CD4-positive, alpha-beta T cell treated with Interleukin-4 for 4 hours (primary cell): ENCODE measurements at places on chromosomes 7 and 10.
A peak's percentile ranks its signal among the peaks of the same experiment; 100 is the strongest.

DNA sequence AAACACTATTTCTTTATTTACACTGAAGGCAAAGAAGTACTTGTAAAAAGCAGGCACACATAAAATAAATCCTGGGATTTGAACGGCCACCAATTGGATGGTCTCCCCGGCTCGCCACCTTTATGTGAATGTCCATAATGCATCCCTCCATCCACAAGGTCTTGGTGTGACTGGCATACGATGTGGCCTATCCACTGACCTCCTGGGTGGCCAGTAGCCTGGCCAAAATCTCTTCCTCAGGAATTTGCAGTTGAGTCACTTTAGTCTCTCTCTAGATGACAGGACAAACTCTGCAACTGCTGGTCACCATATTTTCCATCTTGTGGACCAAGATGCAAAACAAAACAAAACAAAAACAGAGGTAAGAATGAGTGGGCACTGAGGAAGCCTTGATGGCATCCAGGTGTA lies 39.1 kb downstream of the CDK1 start:
- DNase-seq = no peak

GRCh38 chr7:68729371-68729770 lies 868.9 kb upstream of the AUTS2 start:
- DNase-seq = no peak

- DNase-seq = no peak
Observed at GRCh38 chr10:28118985-28119628, 120.2 kb upstream of the ODAD2 start.

- DNase-seq = no peak
Observed at GRCh38 chr10:86304436-86304835, 62.2 kb downstream of the GRID1 start.

DNA sequence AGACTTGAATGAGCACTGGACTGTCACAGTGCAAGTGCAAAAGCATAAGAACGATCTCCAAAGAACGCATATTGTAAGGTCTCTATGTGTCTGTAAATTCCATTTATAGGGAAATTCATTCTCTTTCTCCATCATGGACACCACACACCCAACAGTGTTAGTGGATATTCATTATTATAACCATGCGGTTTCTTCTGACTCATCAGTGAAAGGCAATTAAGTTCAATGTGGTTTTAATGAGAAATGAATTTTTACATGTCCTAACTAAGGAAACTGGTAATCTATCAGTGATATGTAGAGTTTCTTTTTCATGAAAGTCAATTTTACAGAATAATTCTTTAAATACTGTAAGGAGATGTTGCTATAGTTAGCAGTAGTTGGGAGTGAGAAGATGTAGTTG lies 25.9 kb downstream of the GIMAP8 start:
- peak; percentile 57 for DNase-seq

- DNase-seq = no peak
Observed at GRCh38 chr7:126792521-126792920, 460.2 kb downstream of the GRM8 start.

GRCh38 chr7:467856-468545 lies 51.6 kb downstream of the PDGFA start:
- DNase-seq = no peak

- no peak for DNase-seq
Observed at GRCh38 chr7:99437946-99438572, 539 bp downstream of the PTCD1 start.

- no peak for DNase-seq
Observed at GRCh38 chr10:94583124-94583523, 37.5 kb downstream of the HELLS start.

- no peak for DNase-seq
Observed at GRCh38 chr7:132881317-132881716, 200.6 kb downstream of the CHCHD3 start.

DNA sequence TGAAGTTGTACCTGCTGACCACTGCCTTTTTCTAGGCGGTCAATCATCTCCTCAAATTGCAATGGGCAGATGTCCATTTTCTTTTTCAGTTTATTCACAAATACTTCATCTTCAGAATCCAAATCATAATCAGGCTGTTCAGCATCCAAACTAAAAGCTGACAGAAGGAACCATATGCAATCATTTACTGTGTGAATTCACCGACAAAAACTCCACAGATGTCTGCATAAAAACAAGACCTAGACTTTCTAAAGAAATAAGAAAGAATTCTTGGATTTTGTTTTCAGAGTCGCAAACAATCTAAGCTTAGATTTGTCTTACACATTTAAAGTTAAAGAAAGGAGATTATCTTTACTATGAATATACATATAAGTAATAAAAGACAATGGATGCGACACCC lies 53.4 kb downstream of the EPC1 start:
- no peak for DNase-seq

- no peak for DNase-seq
Observed at GRCh38 chr7:20320322-20320721, 10.4 kb upstream of the ITGB8 start.

DNA sequence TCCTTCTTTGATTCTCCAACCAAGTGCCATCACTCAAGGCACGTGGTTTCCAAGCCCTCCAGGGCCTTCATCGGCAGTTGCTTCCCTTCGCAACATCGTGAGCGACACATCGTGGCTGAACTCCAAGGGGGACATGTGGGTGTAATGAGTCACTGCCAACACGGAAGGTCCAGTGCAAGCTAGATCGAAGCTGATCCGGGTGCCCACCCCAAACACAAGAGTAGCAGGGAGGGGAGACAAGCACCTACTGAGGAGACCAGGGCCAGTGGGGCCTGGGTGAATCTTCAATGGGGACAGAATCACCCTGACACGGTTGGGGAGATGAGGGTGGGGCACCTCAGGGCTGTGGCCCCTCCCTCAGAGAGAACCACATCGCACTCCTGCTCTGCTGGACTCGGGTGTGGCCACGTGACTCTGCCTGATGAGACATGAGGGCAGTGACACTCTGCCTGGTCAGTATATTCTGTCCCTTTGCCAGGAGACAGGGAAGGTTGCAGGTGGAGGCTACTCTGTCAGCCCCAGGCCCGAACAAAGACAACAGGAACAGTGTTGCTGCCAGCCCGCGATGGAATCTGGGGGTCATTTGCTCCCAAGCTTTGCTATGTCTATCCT lies 36.8 kb upstream of the HSPA12A start:
- DNase-seq = no peak

DNA sequence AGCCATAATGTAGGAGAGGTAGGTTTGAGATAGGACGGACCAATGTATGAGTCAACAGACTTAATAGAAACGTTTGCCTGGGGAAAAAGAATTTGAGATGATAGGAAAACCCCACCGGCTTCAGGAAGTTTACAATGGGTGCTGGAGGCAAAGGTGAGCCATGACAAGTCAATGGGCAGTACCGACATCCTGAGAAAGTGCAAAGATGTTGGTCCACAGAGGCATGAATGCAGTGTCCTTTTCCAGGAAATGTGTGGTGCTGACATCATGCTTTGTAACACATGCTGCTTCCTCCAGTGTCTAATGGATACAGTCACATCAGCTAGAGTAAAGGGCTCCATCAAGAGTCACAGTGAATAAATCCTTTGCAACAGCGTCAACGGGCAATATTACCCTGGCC lies 533.6 kb downstream of the INHBA start:
- DNase-seq = no peak

GRCh38 chr10:106399112-106399511 lies 765.4 kb downstream of the SORCS1 start:
- no peak for DNase-seq

DNA sequence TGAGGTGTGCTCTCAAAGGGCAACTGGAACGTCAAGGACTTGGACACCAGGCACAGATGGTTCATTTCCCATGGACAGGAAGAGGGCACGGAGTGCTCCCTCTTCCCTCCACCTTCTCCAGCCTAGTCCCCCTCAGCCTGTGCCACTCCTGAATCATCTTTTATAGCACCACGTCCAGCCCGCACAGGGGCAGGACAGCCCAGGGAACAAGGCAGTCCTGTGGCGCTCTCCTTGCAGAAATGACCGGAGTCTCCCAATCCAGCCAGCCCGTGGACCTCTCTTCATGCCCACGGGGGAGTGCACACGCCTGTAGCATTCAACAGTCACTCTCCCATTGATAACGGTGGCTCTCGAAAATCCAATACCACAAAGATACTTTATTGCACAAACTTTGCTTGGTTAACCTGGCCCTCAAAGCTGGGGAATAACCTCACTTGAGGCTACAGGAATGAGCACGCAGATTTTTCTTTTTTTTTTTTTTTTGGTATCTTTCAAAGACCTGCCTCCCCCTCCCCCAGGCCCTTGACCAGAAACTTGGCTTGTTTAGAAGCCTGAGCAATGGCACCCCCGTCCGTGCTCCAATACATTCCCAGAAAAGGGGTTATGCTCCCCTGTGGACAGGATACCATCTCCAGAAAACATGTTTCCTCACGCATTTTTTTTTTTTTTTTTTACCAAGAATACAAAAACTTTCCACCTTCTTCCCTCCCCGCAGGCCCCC lies 733 bp downstream of the PRKCQ start:
- peak; percentile 53 for DNase-seq

- DNase-seq = no peak
Observed at GRCh38 chr10:8638088-8638672, 583.7 kb downstream of the GATA3 start.

GRCh38 chr10:70905071-70906021 lies 17.0 kb upstream of the PCBD1 start:
- DNase-seq = no peak

GRCh38 chr7:157444011-157444842 lies 107.4 kb downstream of the DNAJB6 start:
- DNase-seq = no peak

DNA sequence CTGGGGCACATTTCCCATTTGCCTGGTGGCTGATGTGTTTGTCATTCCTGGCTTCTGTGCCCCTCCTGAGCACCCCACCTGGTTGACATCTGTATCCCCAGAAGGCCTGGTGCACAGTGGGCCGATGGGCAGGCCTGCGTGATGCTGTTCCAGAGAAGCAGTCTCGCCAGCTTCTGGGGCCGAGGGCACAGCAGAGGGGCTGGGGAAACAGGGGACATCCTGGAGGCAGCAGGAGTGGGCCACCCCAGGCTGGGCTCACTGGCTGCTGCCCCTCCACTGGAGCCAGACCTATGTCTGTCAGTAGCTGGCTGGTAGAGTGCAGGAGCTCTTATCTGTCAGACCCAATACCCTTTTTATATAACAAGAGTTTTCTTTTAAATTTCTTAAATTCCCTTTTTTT lies 896 bp upstream of the MYL7 start:
- no peak for DNase-seq

- no peak for DNase-seq
Observed at GRCh38 chr10:119634219-119634544, 17.0 kb upstream of the BAG3 start.

DNA sequence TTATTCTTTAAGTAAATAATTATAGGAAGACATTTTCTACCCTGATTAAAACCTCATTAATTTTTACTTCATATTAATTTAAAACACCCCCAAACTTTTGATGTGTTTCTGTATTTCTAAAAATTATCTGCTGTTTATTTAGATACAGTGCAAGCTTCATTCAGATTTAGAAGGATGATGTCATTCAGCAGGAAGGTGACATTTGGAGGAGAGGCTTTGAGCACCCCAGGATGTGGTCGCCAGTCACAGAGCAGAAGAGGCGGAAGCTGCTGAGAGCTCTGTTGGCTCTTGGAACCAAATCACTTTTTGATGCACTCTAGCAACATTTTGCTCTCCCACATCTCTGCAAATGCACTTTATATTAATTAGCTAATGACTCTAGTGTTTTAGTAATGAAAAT lies 233.9 kb upstream of the CACNA2D1 start:
- peak; percentile 33 for DNase-seq

- DNase-seq = no peak
Observed at GRCh38 chr10:86373828-86374227, 7.2 kb upstream of the GRID1 start.

- no peak for DNase-seq
Observed at GRCh38 chr10:28479425-28479865, 53.5 kb upstream of the WAC start.

DNA sequence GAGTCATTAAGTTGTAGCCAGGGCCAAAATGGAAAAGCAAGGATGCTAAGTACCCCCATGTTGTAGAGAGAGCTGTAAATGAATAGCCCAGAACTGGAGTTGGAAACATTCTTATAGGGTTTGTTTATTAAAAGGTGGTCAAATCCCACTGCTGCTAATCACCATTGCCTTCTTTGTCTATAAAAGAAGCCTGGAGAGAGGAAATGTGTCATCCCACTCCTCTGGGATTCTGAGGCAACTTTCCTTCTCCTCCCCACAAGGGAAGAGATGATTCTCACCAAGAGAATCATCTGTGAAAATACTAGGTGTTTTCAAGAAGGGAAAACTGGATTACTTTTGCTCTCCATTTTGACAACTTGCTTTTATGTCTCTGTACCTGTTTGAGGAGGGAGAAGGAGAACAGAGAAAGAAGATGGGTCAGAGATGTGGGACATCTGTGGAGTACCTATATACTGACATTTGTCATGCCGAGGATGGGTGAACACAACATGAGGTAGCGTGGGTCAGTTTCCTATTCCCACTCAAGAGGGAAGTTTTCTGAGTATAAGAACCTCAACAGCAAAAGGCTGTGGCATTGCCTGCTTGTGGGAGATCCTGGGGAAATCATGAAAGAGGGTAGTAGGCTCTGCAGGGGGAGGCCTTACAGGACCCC lies 262.2 kb downstream of the KIF20B start:
- DNase-seq = no peak

DNA sequence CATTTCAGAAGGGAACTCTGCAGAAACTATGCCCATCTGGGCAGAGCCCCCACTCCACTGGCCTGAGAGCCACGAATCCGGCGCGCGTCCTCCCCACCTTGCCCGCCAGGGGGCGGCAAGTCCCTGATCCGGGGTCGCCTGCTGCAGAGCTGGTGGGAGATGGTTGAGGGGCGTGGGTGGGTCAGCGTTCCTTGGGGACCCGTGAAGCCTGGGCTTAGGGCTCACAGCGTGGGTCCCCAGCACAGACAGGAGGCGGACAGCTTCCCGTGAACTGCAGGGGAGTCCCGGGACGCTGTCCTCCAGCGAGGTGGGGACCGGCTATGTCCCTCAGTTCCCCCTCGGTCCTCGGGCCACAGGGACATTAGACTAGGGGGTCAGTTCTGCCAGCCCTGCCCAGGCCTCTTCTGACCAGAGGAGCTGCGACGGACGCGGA lies 585 bp upstream of the POP7 start:
- peak; percentile 53 for DNase-seq

DNA sequence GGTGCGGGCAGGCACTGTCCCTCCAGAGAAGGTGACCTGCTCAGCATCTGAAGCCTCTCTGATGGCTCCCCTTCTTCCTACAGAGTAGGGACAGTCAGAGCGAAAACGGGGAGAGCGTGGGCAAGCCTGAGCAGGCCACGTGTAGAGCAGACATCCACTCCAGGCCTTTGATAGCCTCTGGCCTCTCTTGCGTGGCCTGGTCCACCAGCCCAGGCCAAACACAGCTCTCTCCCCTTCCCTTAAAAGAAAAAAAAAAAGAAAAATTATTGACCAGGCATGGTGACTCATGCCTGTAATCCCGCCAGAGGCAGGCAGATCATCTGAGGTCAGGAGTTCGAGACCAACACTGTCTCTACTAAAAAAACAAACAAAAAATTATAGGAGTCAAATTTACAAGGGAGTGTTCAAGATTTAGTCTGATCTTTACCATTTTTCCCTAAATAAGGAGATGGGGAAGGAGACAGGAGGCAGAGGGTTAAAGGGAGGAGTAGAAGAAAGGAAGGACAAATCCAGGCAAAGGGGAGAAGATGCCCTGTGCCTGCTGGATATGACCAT lies 84.8 kb downstream of the PLXNA4 start:
- no peak for DNase-seq
